Mammary epithelial cell (primary cell): ENCODE measurements at places on chromosomes 5 and 9. TPM values are rescaled to one million over a fixed set of nuclear protein-coding genes. Genes with fewer than 3 reads are reported as not detected.

The COL15A1 gene
- not detected for polyA plus RNA-seq

DNA sequence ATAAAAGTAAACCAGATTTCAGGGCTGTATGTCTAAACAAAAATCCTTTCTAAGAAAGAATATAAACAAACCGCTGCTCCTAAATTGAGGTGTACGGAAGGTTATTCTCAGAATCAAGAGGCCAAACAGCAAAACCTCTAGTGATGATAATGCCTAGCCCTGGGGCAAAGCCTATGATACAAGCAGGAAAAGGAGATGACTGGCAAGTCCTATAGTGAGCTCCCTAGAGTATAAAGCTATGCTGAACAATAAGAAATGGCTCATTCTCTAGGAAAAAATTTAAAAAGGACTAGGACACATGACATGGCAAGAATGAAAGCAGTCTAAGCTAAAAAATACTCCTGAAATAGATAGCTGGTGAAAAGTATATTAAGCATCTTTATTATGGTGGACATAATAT lies 187.1 kb downstream of the BNC2 start:
- no peak for DNase-seq

The C9orf57 gene
- polyA plus RNA-seq, result not detected

GRCh38 chr5:170434966-170435605 lies 45.9 kb upstream of the KCNMB1 start:
- DNase-seq, result peak; percentile 19

- DNase-seq, result no peak
Measured at GRCh38 chr5:51099173-51099853, 283.9 kb upstream of the ISL1 start.

- DNase-seq, result peak; percentile 79
Measured at GRCh38 chr9:127522727-127523126, 71.4 kb downstream of the LRSAM1 start.

The INSL6 gene
- polyA plus RNA-seq, result not detected

DNA sequence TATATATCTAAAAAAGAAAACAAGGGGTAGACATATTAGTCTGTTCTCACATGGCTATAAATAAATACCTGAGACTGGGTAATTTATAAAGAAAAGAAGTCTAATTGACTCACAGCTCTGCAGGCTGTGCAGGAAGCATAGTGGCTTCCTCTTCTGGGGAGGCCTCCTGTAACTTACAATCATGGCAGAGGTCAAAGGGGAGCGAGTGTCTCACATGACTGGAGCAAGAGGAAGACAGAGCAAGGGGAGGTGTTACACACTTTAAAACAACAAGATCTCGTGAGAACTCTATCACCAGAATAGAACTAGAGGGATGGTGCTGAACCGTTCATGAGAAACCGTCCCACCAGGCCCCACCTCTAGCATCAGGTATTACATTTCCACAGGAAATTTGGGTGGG lies 616.8 kb downstream of the TLE4 start:
- no peak for DNase-seq

The PCDHB10 gene
- 0.34 TPM for polyA plus RNA-seq

- no peak for DNase-seq
Measured at GRCh38 chr5:93403141-93403928, 177.7 kb downstream of the NR2F1-AS1 start.

GRCh38 chr5:146667633-146668272 lies 151.8 kb upstream of the GPR151 start:
- DNase-seq, result peak; percentile 40

DNA sequence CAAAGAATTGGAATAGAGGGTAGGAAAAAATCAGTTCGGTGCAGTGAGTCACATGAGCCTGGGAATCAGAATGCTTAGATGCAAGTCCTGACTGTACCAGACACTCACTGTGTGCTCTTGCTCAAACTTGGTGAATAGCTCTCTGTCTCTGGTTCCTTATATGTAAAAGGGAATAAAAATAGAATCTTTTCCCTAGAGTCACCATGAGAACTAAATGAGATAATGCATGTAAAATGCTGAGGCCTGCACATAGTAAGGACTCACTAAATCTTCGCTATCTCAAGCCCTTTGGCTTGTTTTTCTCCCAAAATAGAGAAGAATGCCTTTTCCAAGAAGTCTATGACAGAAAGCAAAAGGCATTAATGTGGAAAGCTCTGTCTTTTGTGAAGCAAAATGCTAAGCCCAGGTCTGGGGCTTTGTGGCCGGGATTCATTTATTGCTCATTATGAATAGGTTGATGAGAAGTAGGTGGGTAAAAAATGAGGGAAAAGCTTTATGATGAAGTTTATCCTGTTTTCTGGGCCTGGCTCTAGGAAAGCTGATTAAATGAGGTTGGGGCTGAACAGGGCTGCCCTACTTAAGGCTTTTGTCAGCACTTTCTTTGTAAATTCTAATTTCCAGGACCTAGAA lies 483.3 kb downstream of the DMAC1 start:
- peak; percentile 32 for DNase-seq

The CHSY3 gene
- 0.37 TPM for polyA plus RNA-seq

- no peak for DNase-seq
Measured at GRCh38 chr9:77016121-77016525, 3.3 kb upstream of the FOXB2 start.

- DNase-seq, result no peak
Measured at GRCh38 chr5:65919773-65920172, 6.6 kb upstream of the ERBIN start.

- no peak for DNase-seq
Measured at GRCh38 chr5:76990899-76991459, 38.1 kb downstream of the CRHBP start.

The INSYN2B gene
- polyA plus RNA-seq, result 13.1 TPM

The NSMF gene
- 28.2 TPM for polyA plus RNA-seq

DNA sequence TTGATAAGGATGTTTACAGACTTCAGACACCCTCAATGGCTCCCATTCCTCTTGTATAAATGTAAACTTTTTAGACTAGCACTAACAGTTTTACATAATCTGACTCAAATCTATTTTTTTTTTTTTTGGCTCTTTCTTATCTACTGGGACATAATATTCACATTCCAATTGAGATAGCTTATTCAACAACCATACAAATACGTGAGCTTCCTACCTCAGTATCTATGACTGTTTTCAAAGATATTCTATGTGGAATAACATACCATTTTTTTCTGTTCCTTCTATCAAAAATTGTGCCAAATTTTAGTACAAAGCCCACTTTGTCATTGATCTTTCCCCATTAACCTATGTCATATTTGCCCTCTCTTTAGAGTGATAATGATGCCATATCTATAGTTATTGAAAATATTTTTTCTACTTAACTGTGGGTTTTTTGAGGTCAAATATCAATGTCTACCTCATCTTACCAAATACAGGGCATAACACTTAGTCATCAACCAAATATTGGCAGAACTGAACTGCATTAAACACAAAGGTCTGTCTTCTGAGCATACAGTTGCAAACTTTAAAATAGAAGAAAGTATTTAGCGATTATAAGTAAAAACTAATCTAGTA lies 482.6 kb downstream of the PTPRD start:
- no peak for DNase-seq

- peak; percentile 41 for DNase-seq
Measured at GRCh38 chr5:175821790-175822211, 49.6 kb upstream of the CPLX2 start.

- DNase-seq, result no peak
Measured at GRCh38 chr5:180455872-180456271, 38.3 kb upstream of the CNOT6 start.

DNA sequence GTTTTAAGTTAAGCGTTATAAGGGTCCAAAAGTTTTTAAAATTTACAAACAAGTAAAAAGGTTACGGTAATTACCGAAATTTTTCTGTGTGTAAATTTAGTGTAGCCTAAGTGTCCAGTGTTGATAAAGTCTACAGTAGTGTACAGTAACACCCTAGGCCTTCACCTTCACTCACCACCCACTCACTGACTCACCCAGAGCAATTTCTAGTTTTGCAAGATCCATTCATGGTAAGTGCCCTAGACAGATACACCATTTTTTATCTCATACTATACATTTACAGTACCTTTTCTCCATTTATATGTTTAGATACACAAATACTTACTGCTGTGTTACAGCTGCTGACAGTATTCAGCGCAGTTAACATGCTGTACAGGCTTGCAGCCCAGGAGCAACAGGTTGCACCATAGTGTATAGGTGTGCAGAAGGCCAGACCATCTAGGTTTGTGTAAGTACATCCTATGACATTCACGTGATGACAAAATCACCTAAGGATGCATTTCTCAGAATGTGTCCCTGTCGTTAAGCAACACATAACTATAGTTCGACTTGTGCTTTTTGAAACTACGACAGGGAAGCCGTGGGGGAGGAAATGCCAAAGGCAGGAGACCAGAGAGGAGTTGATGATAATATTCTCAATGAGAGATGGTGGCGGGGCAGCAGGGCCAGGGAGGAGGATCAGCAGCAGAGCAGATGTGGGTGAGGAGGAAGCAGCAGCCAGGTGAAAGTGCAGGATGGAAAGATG lies 48.6 kb downstream of the PSMB7 start:
- DNase-seq, result peak; percentile 75

- DNase-seq, result peak; percentile 63
Measured at GRCh38 chr9:111752455-111752854, 42.3 kb downstream of the SHOC1 start.

- DNase-seq, result peak; percentile 80
Measured at GRCh38 chr9:34379334-34380033, 2.8 kb upstream of the MYORG start.

- no peak for DNase-seq
Measured at GRCh38 chr9:116686135-116686534, 970 bp upstream of the TRIM32 start.

The SLC6A7 gene
- not detected for polyA plus RNA-seq

DNA sequence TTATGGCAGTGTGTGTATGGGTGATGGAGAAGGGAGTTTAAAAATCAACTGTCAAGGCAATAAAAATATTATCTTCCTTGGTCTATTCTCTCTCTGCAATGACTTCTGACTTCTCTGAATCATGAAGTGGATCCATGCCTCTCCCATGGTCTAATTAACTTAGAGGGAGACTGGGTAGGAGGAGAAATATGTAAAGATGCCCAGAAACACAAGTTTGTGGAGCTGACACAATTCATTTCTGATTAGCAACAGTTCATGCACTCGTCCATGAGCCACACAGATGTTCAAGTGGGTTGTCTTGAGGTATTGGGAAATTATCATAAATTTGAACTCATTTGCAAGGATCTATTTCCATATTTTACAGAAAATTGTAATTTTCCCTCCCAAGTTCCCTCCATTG lies 38.1 kb downstream of the INSYN2B start:
- no peak for DNase-seq

- DNase-seq, result no peak
Measured at GRCh38 chr5:156687514-156687913, 162.6 kb upstream of the PPP1R2B start.

The SMIM33 gene
- polyA plus RNA-seq, result not detected

DNA sequence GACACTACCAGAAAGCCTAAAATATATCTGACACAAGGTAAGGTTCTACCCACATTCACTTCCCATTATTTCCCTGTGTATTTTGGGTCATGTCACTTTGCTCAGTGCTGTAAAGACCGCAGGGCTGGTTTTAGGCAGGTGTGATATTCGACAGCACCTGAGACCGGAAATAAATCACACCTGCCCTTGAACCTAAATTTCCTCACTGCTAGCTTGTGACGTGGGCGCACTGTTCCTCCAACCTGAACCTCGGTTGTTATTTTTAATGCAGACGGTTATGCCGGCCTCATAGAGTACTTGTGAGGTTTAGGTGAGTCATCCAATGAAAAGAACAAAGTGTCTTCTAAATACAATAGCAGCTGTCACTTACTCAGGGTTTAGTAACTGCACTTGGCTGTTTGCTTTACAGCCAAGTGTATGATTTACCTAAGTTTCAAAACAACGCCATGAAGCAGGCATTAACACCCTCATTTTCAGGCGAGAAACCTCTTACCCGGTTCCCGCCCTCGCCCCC lies 20.7 kb upstream of the ZNF782 start:
- peak; percentile 96 for DNase-seq

The GFI1B gene
- polyA plus RNA-seq, result not detected

DNA sequence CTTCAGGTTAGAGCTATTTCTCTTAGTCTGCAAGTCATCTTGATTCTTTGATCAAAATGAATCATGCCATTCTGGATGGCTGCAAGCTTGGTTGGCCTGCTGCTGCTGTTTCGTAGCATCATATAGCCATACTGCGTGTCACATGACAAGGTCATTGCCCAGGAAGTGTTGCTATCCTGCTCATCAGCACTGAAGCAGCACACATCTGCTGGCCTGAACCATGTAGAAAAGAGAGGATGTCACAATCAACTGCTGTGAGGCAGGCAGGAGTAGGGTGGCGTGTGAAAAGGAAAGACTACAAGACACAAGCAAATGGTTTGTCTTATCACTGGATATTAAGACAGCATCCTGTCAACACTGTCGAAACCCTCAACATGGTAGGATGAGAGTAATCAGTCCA lies 376.7 kb upstream of the RORB start:
- no peak for DNase-seq

The GRM6 gene
- polyA plus RNA-seq, result not detected

The PCDHA8 gene
- not detected for polyA plus RNA-seq

DNA sequence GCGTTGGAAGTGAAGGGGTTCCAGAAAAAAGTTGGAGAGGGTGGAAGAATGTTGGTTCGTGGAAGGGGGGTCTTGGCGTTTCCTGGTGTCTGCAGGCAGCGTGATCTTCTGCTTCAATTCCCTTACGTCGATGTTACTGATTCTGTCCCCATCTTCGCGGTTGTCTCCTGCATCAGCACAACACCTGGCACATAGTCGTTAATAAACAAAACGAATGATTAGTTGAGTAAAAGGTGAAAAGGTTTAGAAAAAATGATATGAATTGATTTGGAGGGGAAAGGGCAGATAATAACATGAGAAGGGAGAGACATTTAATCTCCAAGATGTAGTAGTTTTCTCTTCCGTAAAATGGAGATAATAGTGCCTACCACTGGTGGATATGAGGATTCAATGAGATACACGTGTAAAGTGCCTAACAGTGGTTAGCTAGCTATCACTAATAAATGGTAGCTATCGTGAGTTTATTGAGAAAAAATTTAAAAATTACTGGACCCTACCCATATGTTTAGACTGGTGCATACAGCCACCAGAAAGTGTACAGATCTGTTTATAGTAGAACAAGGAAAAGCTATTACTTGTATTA lies 556 bp downstream of the MTREX start:
- DNase-seq, result peak; percentile 35

- DNase-seq, result peak; percentile 69
Measured at GRCh38 chr5:40877371-40877988, 31.8 kb upstream of the C7 start.

- DNase-seq, result no peak
Measured at GRCh38 chr5:149151717-149152116, 10.4 kb downstream of the ABLIM3 start.

GRCh38 chr5:24347158-24347557 lies 297.6 kb downstream of the CDH10 start:
- DNase-seq, result no peak

The KIF4B gene
- 0.01 TPM for polyA plus RNA-seq
